Diencephalon (tissue), 1 donor: ENCODE measurements at places on chromosomes 7 and 10. TPM values are rescaled to one million over a fixed set of nuclear protein-coding genes. Genes with fewer than 3 reads are reported as not detected.

Gene KIAA1549
- total RNA-seq = 30.4 TPM

Gene CALML5
- not detected for total RNA-seq

Gene PNLIPRP3
- not detected for total RNA-seq

Gene TEX47
- total RNA-seq = not detected

Gene CPEB3
- total RNA-seq = 46.8 TPM

Gene MCMBP
- total RNA-seq = 45.4 TPM

Gene WNT2
- total RNA-seq = 2.3 TPM

Gene ACTL6B
- total RNA-seq = 90.4 TPM
